ENCODE measurements at places on chromosomes 12 and 14. TPM values are rescaled to one million over a fixed set of nuclear protein-coding genes. Genes with fewer than 3 reads are reported as not detected.

The FMNL3 gene
- 44.5 TPM for total RNA-seq

The GOLT1B gene
- 20.0 TPM for total RNA-seq

The TAS2R8 gene
- not detected for total RNA-seq

The MLH3 gene
- 4.9 TPM for total RNA-seq

The TMEM132C gene
- not detected for total RNA-seq

The BDKRB2 gene
- 0.03 TPM for total RNA-seq

The TRPV4 gene
- total RNA-seq, result 0.50 TPM

The PIWIL1 gene
- not detected for total RNA-seq

The PAH gene
- total RNA-seq, result not detected

The CELA1 gene
- total RNA-seq, result not detected

The SLC2A14 gene
- total RNA-seq, result 0.13 TPM

The TDRD9 gene
- not detected for total RNA-seq

The DAO gene
- total RNA-seq, result not detected

The KCNC2 gene
- not detected for total RNA-seq

The RNASE3 gene
- total RNA-seq, result not detected

The KRT71 gene
- not detected for total RNA-seq

The PMCH gene
- not detected for total RNA-seq

The CBLN3 gene
- 0.35 TPM for total RNA-seq

The RNF212B gene
- not detected for total RNA-seq

DNA sequence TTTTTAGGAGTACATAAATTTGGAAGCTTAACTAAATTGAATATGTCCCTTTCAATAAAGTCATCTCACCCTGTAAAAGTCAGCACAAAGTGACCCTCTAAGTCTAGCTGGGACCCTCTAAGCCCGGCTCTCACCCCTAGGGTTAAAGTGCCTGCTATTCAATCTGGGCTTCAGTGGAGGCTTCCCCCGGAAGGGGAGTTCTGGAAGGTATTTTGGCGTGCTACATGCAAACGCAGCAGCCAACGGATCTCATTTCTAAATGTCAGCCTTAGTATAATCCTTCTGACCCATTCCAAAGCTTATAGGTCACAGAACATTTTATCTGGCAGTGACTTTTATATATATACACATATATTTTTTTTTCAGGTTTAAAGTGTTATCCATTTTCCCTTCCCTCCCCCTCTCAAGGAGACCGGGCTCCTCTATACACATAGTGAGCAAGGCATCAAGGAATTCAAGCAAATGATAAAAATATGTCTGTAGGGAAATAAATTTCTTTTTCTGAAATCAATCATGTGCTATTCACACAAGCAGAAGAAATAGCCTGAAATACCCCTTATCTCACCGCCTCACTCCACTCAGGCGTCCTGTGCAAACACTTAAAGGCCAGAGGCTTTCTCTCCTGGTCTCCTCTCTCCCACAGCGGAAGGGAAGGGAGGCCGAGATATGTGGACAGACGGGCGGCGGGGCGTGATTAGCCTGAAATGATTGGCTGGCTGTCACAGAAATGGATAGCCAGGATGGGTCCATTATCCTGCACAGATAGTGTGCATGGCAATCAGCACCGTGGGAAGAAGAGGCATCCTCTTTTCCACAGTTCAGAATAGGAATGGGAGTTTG, 301.7 kb downstream of the GALC start:
- DNase-seq, result no peak

GRCh38 chr14:77503138-77503537, 4.5 kb upstream of the ISM2 start:
- no peak for DNase-seq

- peak; percentile 3 for DNase-seq
These were observed 234.9 kb upstream of the PLEKHG7 start for GRCh38 chr12:92467886-92468285.

GRCh38 chr12:56682323-56682722, 5.8 kb downstream of the PTGES3 start:
- no peak for DNase-seq

- DNase-seq, result no peak
These were observed 29.4 kb upstream of the PLD4 start for GRCh38 chr14:104895207-104895785.

- DNase-seq, result no peak
These were observed 228.4 kb upstream of the NPAS3 start for GRCh38 chr14:32710231-32710671.

DNA sequence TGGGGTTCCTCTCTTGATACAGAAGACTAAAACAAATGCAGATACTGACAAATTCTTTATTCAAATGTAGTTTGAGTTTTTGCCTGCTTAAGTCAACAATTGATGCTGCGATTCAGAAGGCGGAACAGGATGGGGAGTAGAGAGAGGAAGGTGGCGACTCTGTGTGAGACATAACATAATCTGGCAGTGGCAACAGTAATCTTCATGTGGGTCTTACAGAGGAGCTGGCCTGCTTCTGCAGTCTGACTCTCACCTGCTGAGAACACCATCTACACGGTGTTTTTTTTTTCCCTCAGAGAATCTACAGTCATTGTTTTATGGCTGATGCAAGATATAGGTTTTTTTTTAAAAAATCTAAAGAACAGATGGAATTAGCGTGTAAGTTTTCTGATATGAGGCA, 10.1 kb downstream of the CCDC92 start:
- no peak for DNase-seq

- DNase-seq, result no peak
These were observed 25.1 kb downstream of the CCNK start for GRCh38 chr14:99506276-99506675.

DNA sequence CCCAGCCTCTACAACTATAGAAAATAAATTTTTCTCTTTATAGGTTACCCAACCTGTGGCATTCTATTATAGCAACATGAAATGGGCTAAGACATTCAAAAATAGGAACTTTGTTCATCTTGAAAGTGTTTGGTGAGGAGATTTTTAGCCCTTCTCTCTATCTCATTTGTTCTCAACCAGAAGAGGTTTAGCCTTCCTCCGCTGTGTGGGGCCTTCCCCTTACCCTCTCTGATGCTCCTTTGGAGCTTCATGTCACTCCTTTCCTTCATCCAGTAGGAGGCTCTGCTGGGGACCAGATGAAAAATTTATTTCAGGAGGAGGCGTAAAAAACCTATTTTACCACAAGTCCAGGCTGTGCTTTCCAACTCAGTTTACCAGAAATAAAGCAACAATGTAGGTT, 94.1 kb downstream of the RTN1 start:
- no peak for DNase-seq

DNA sequence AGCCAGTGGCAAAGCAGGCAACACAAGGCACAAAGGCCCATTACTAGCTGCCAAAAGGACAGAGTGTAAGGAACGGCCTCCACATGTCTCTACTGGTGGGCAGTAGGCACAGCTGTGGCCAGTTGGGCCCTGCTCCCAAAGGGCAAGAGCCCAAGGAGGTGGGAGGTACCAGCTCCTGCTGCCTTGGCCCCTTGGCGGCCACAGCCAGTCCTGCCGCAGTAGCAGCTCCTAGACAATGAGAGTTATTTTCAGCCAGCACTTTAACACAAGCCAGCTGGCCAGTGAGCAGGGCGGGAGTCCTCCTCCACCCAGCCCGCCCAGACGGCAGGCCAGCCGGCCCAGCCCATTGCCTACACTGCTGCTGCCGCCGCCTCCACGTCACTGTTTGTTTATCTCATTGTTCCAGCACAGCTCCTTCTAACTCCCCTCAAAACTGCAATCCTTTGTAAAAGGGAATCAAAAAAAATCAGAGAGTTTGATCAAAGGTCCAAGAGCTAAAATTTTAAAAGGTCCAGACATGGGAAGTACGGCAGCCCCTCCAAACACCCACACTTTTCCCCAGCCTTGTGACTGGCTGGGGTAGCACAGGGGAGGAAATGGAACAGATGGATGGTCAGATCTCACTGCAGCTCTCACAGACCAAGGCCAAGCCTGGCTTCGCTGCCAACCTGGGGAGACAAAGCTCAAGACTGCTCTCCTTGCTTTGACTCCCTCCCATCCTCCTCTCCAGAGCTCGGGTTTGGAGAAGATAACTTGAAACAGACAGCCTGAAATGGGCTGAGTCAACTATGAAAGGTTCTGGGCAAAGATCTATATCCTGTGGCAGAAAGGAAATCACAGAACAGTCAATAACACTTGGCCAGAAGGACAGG, 33.5 kb downstream of the FMNL3 start:
- DNase-seq, result peak; percentile 87

GRCh38 chr12:90510948-90511347, 444.0 kb downstream of the CCER1 start:
- peak; percentile 33 for DNase-seq

- DNase-seq, result no peak
These were observed 3.9 kb upstream of the PRB3 start for GRCh38 chr12:11273449-11273848.

- no peak for DNase-seq
These were observed 33.6 kb downstream of the SSH1 start for GRCh38 chr12:108823804-108824203.

GRCh38 chr12:123743002-123743401, 19.1 kb upstream of the DNAH10 start:
- no peak for DNase-seq

DNA sequence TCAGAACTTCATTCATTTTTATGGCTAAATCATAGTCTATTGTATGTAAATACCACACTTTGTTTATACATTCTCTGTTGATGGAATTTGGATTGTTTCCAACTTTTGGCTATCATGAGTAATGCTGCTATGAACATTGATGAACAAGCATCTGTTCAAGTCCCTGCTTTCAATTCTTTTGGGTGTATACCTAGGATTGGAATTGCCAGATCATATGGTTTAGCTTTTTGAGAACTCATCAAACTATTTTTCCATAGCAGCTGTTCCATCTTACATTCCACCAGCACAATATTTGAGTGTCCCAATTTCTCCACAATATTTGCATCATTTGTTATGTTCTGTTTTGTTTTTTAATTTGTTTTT, 52.3 kb upstream of the CCND2 start:
- DNase-seq, result no peak

- DNase-seq, result no peak
These were observed 287.0 kb downstream of the DPF3 start for GRCh38 chr14:72606879-72607278.

GRCh38 chr12:26226629-26227360, 31.4 kb downstream of the SSPN start:
- no peak for DNase-seq

- DNase-seq, result peak; percentile 18
These were observed 154.4 kb downstream of the KCNK10 start for GRCh38 chr14:88168498-88169165.

- no peak for DNase-seq
These were observed 7.3 kb downstream of the ULK1 start for GRCh38 chr12:131901431-131902331.

GRCh38 chr14:56119201-56119981, 1.2 kb downstream of the PELI2 start:
- DNase-seq, result no peak

GRCh38 chr12:122395319-122395718, 27.1 kb downstream of the CLIP1 start:
- peak; percentile 77 for DNase-seq

GRCh38 chr12:108635201-108635996, 1.7 kb upstream of the SELPLG start:
- DNase-seq, result no peak

DNA sequence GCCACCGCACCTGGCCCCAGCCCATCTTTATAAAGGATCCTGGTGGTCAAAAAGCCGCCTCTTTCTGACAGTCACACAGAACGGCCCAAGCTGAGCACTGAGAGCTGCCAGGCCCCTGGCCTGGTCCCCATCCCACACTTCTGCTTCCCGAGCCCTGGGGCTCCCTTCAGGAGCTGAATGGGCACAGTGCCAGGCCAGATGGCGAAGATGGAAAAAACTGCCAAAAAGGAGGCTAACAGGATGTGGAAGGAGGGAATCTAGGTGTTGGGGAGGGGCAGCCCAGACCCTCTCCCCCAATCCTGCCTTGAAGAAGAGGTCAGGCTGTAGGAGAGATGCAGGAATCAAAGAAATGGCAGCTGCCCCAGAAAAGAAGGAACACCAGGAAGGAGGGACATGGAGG, 5.0 kb downstream of the LPAR5 start:
- no peak for DNase-seq

GRCh38 chr14:89443042-89443629, 26.1 kb upstream of the FOXN3 start:
- DNase-seq, result no peak

GRCh38 chr14:104794099-104794498, 1.4 kb downstream of the AKT1 start:
- DNase-seq, result peak; percentile 51

DNA sequence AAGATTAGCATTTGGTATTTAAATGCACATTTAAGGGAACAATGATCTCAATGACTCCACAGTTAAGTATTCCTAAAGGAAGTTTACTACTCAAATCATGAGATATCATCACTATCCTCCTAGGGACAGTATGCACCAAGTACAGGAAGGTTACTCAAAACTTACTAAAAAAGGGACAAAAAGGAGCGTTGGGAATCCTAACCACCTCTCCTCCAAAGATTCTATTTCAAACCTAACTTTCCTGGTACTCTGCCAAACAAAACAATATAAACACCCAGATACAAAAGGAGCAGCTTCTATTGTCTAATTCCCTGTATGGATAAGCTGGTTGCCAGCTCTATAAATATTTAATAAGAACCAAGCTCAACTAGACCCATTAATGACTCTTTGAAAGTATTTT, 377.7 kb downstream of the NUAK1 start:
- DNase-seq, result no peak

- DNase-seq, result no peak
These were observed 24.4 kb upstream of the TC2N start for GRCh38 chr14:91891721-91892220.

GRCh38 chr12:103423516-103423910, 72.3 kb downstream of the C12orf42 start:
- DNase-seq, result no peak

- no peak for DNase-seq
These were observed 6.9 kb upstream of the CORO1C start for GRCh38 chr12:108738170-108738569.

GRCh38 chr12:127293507-127294310, 973.3 kb upstream of the TMEM132C start:
- peak; percentile 77 for DNase-seq
